ENCODE measurements at places on chromosomes 2 and 18.

GRCh38 chr2:65456064-65456463 lies 23.7 kb upstream of the SPRED2 start:
- no peak for DNase-seq

- DNase-seq: no peak
Observed at GRCh38 chr2:171529914-171530313, 7.6 kb downstream of the CYBRD1 start.

DNA sequence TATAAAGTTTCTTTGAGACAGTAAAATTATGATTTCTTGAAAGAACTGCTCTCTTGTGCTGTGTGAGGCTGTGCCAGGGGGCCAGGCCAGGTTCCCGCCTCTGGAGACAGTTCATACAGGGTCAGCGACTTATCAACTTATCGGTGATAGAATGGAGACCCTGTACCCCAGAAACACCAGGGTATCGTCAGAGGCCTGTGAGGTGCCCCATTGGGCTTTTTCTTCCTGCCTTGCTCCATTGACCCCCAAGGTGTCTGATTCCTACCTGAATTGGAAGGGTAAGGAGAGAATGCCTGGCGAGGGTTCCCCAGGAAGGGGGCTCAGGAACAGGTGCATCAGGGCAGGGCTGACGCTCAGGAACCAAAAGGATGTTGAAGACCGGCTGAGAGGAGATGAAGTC lies 4.3 kb downstream of the DLX1 start:
- no peak for DNase-seq

DNA sequence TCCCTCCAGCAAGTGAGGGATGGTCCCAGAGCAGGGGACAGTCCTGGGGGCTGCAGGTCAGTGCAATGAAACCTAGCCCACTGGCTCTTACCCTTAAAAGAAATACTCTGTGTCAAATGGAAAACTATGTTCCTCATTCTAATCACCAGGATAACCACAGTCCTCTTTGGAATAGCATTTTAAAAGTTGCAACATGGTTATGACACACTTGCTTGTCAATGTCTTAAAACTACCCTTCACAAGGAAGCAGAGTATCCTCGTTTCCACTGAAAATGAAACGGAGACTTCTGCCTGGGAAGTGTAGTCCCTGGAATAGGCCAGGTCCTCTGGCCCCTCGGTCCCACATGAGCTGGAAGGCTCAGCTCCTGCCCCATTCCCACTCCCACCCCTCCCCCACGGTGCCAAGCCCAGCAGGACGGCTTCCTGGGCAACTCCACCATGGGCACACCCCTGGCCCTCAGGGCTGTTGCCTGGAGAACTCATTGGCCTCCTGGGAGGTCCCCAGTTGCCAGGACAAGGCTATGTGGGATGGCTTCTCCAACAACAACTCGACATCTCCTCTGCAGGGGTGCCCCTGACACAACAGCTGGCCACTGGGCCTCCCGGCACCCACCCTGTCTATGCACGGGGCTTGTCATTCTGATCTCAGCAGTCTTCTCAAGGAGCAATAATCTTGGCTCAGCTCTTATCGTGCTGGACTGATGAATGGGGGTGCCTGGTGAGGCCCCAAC lies 38.3 kb upstream of the ST3GAL5 start:
- no peak for DNase-seq

DNA sequence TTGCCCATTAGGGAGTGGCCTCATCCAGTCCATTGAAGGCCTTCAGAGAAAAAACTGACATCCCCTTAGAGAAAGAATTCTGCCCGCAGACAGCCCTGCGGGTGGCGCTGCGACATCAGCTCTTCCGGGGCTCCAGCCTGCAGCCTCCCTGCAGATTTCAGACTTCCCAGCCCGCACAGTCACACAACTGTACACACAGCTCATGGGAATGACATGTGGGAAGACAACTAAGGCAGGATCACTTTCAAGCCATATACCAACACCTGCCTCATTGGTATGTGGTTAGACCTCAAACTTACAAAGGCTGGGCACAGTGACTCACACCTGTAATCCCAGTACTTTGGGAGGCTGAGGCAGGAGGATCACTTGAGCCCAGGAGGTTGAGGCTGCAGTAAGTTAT lies 24.8 kb upstream of the TUBB6 start:
- no peak for DNase-seq

- no peak for DNase-seq
Observed at GRCh38 chr2:95052804-95053479, 27.4 kb downstream of the MAL start.

DNA sequence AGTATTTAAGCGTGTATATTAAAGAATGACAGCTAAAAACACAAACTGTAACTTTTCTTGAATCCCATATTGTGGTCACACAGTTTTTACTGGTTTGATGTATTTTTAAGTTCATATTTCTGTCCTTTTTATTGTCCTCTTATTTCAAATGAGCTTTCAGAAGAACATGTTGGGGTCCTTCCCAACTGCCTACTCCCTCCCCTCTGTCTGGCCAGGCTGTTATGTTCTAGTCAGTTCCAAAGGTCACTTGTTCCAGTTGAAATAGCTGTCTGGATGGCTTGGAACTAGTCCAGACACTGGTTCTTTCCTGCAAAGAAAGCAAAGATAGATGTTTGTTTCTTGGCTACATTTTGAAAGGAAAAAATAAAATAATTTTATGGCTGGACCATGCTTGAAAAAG lies 306.9 kb downstream of the GULP1 start:
- no peak for DNase-seq

Data from NCI-H1417 (cell line).